Myometrial cell (primary cell): ENCODE measurements at places on chromosomes 3 and 15. TPM values are rescaled to one million over a fixed set of nuclear protein-coding genes. Genes with fewer than 3 reads are reported as not detected.

The ATP13A4 gene
- not detected in 2 replicates for total RNA-seq

The UBE2Q2 gene
- 34.9 and 37.7 TPM in 2 replicates for total RNA-seq

The SERINC4 gene
- not detected in 2 replicates for total RNA-seq

The LDHAL6B gene
- total RNA-seq: not detected in 2 replicates

The CPEB1 gene
- 3.0 and 8.1 TPM in 2 replicates for total RNA-seq

The PRSS50 gene
- total RNA-seq: not detected in 2 replicates

The FGF7 gene
- total RNA-seq: 69.2 and 92.2 TPM in 2 replicates

The CCDC80 gene
- total RNA-seq: 316 and 318 TPM in 2 replicates

The SLC22A13 gene
- total RNA-seq: not detected in 2 replicates

The CAV3 gene
- not detected in 2 replicates for total RNA-seq

The EHD4 gene
- total RNA-seq: 30.8 and 33.0 TPM in 2 replicates

The ARPP21 gene
- not detected in 2 replicates for total RNA-seq

The WDR73 gene
- total RNA-seq: 8.6 and 16.8 TPM in 2 replicates

The TF gene
- total RNA-seq: not detected in 2 replicates
